Activated CD4-positive, alpha-beta T cell treated with anti-CD3 and anti-CD28 coated beads for 36 hours (primary cell): ENCODE measurements at places on chromosomes 1 and 21.

GRCh38 chr1:86965012-86965826 is 50.8 kb downstream of the HS2ST1 start:
- DNase-seq = peak; percentile 28

DNA sequence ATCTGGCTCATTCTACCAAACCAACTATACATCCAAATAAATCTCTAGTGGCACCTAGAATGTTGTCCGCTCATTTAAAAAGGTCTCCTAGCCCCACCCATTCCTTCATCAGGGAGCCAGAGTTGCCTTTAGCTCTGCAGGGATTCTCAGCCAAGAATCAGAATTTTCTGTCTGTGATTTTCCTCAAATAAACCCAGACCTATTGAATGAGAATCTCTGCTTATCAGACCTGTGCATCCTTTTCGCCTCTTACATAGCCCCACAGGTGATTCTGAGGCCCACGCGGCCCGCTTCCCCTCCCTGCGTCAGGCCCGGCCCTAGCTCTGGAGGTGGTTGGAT is 410 bp upstream of the TDRD5 start:
- DNase-seq = no peak

- no peak for DNase-seq
These were observed 87.2 kb downstream of the LAMC2 start for GRCh38 chr1:183273300-183273699.

GRCh38 chr1:79042539-79042938 is 36.0 kb upstream of the ADGRL4 start:
- no peak for DNase-seq

GRCh38 chr1:199218533-199218932 is 579.7 kb downstream of the PTPRC start:
- DNase-seq = no peak

DNA sequence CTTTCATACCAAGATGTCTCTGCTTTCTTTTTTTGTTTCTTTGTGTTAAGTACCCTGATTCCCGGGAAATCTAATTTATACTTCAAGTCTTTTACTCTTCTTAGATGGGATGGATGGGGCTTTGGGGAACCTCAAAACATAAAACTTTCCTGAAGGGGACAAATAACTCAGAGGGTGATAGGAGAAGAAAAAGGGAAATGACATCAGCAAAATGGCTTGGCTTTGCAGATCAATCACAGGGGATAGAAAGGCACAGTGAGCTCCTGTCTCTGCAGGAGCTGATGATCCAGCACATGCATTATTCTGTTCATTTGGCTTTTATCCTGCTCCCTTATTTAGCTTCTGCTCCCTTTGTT is 1.4 kb upstream of the CA14 start:
- no peak for DNase-seq

- DNase-seq = no peak
These were observed 20.5 kb upstream of the COP1 start for GRCh38 chr1:176227579-176227978.

GRCh38 chr1:183278739-183279591 is 92.9 kb downstream of the LAMC2 start:
- no peak for DNase-seq
